ENCODE measurements at places on chromosomes 11 and 22.

DNA sequence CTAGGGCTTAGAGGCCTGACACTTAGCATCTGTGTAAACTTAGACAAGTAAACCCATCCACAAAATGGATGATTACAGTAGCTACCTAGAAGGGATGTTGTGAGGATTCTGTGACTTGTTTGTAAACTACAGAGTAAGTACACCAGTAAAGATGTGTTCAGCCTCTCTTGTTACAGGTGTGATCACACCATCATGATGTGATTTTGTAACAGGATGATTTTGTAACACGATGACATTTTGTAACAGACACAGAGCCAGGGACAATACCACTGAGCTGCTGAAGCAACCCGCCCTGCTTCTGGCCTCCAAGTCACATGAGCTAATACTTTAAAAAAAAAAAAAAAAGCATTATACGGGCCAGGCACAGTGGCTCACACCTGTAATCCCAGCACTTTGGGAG, 17.0 kb downstream of the FADD start:
- no peak for DNase-seq

DNA sequence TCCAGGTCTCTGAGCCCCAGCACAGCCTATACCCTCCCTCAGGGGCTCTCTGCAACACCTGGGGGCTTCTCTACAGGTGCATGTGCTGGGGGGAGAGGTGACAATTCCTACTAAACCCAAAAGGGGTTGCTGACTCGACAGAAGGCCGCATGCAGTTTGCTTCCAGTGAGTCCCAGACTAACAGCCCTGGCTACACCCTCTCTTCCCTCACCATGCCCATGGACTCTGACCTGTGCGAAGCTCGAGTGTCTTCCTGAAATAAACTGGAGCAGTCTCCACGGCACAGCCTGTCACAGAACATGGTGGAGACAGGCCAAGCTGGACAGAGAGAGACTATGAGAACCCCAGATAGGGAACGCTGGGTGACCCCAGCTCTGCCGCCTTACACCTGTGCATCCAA, 16.6 kb downstream of the PLEKHA7 start:
- DNase-seq = no peak

DNA sequence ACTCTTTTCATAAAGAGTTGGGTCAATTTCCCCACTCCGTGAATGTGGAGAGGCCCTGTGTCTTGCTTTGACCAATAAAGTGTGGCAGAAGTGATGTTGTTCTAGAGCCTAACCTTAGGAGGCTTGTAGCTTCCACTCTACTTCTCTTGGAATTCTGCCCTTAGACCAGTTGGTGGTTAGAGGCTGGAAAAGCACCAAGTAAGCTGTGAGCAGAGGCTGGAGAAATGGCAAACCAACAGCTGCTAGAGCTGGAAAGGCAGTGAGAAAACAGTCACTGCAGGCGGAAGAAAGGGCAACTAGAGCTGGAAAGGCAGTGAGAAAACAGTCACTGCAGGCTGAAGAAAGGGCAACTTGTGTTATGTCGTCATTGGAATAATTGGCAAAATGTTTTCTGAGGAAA, 29.8 kb upstream of the MSANTD2 start:
- no peak for DNase-seq

GRCh38 chr11:62902932-62903331, 18.2 kb downstream of the CHRM1 start:
- no peak for DNase-seq

GRCh38 chr22:25758316-25758715, 16.3 kb downstream of the MYO18B start:
- no peak for DNase-seq

GRCh38 chr11:131637469-131638175, 267.2 kb downstream of the NTM start:
- no peak for DNase-seq

GRCh38 chr11:109945626-109946321, 147.4 kb upstream of the ZC3H12C start:
- no peak for DNase-seq

GRCh38 chr11:96290031-96290430, 53.0 kb downstream of the MAML2 start:
- no peak for DNase-seq

- no peak for DNase-seq
Observed at GRCh38 chr11:86230179-86230804, 14.3 kb upstream of the EED start.

GRCh38 chr11:65528819-65529350, 4.0 kb downstream of the SCYL1 start:
- no peak for DNase-seq

- no peak for DNase-seq
Observed at GRCh38 chr11:75899806-75900205, 84.8 kb downstream of the UVRAG start.

GRCh38 chr11:6681949-6682348, 1.2 kb downstream of the MRPL17 start:
- no peak for DNase-seq

DNA sequence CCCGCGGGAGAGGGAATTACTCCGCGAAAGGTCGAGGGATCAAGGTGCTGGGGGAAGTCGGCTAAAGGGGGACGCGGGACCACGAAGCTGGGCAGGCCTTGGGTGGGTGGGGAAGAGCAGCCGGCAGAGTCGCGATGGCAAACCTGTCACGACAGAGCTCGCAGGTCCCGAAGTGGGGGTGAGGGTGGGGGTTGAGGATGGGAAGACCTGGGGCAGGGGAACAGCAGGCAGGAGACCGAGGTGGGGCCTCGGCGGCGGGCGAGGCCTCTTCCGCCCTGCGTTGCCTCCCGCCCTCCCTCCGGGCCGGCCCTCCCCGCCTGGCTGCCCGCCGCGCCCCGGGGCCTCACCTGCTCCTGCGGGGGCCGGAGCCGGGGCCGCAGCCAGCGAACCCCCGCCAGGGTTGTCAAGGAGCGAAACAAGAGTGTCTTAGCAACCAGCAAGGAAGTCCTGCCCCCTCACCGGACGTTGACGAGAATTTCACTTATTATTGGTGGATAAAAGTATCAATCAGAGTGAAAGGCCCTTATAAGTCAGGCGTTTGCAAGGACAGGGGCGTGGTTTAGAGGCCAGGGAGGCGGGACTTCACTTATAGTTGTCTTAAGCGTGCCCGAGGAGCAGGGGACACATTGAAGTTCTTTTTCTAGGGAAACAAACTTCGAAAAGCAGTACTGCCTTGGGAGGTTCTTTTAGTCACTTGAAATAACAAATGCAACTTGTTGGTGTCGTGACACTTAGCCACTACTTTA, at the start of gene DNAL4:
Gene DNAL4, minus strand, starts transcription at position 423 of the 746 bp plus-strand sequence. CDS start 11,412 bp downstream, outside the sequence.
- peak; percentile 98 for DNase-seq

GRCh38 chr11:78981153-78981552, 406.5 kb upstream of the NARS2 start:
- DNase-seq = no peak

- no peak for DNase-seq
Observed at GRCh38 chr11:94309757-94310156, 5.4 kb downstream of the IZUMO1R start.

DNA sequence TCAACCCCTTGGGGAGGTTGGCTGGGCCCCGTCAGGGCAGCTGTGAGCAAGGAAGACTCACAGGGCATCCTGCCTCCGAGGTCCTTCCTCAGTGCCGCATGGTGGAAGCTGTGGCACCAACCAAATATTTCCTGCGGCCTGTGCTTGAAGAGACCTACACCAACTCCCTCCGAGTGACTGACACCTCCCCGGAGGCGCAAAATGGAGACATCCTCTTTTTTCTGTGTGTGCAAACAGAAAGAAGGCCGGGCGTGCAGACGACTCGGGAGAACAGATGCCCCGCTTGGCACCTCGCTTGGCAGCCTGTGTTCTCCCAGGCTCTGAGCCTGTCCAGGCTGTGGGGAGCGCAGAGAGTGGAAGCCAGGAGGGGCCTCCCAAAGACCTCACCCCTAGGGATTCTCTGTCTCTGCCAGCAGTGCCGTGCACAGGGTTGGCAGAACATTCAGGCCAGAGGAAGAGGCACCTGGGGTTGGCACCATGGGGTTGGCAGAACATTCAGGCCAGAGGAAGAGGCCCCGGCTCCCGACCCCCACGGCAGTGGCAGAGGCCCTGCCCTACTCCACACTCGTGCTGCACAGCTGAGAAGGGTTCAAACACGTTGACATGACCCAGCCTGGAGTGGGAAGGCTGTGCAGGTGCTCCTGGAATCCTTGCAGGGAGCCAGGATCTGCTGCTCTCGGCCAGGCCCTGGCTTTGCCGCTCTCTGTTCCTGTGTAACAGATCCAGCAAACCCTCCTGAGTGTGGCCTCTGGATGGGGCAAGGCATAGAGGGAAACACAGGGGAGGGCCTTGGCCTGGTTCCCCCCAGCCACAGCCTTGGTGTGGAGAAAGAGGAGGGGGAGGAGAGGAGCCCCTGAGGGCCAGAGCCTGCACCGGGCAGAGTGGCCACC, 805.5 kb downstream of the BRD1 start:
- no peak for DNase-seq

- no peak for DNase-seq
Observed at GRCh38 chr22:46678785-46679700, 58.9 kb downstream of the GRAMD4 start.

DNA sequence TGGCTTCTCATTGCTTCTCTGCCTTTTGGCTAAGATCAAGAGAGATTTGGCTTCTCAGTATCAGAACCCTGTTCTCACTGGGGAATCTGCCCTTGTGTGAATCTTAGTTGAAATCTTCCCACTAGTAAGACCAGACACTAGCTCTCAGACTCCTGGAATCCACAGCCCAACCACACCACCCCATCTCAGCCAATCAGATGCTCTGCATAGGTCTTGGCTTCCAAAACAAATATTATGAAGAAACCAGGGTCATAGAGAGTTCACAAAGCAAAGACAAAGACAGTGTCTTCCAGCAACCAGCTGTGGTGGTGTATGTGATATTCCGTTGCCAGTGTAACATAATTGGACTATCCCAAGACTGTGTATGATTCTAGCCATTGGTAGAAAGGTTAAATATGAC, 5.4 kb downstream of the OR8B12 start:
- no peak for DNase-seq

DNA sequence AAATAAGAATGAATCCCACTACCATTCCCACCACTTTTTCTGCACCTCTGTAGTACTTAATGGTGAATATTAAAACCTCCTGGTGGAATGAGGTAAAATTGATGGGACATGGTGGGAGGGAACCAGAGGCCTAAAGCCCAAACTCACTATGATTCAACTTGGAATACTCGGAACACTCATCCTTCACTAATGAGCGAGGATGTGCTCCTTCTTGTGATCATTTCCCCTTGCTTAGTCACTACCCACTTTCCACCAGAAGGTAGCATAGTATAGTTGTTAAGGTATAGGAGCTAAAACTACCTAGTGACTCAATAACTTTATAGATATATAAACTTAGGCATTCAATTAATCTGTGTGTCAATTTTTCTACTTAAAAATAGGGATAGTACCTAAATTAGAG, 728.9 kb downstream of the OPCML start:
- no peak for DNase-seq

DNA sequence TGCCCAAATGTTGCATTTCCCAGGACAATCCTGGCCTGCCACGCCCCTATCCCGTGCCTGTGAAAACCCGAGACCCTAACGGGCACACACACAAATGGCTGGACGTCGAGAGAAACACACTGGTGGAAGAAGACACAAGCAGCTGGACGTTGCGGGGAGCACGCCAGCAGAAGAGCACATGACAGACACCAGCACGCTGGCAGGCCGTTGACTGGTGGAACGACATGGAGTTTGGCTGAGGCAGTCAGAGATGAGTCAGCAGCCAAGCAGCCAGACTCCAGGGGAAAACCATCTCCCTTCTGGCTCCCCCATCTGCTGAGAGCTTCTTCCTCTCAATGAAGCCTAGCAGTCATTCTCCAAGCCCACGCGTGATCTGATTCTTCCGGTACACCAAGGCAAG, 606.7 kb upstream of the LRRC4C start:
- peak; percentile 59 for DNase-seq

- DNase-seq = no peak
Observed at GRCh38 chr11:28038775-28039174, 69.2 kb downstream of the KIF18A start.

DNA sequence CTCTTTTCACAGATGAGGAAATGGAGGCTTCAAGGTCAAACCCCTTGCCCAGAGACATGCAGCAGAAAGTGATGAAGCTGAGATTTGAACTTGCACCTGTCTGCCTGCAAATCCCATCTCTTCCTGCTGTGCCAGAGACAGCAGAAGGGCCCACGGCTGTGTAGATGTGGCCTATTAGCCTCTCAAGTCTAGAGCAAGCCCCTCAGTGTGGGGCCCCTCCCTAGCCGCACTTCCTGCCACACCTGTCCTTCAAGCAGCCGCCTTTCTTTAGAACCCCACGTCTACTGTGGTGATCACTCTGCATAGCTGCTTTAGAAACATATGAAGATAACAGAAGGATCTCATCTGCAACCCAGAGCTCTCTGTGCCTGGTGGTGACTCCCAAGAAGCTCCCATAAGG, 41.2 kb upstream of the JAM3 start:
- DNase-seq = no peak

DNA sequence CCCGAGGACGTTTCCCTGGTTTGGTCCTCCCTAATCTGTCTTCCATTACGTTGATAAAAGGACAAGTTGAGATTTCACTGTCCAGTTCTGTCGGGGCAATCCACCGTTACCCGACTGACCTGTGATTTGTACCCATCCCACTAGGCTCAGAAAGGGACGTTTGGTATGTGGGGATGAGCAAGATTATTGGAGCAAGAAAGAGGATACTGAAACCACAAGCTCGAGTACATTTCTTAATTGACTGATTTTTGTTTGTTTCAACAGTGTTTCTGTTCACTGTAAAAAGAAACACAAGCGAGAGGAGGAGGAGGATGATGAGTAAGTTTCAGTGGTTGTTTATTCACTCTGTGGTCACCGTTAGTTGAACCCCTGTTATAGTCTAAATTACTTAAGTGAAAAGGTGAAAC, 969 bp downstream of the CCDC117 start:
- no peak for DNase-seq

- no peak for DNase-seq
Observed at GRCh38 chr22:29313126-29313575, 2.3 kb downstream of the RASL10A start.

- DNase-seq = no peak
Observed at GRCh38 chr11:104655066-104655465, 243.2 kb downstream of the CASP12 start.

GRCh38 chr11:61516675-61517572, 8.4 kb downstream of the LRRC10B start:
- no peak for DNase-seq

DNA sequence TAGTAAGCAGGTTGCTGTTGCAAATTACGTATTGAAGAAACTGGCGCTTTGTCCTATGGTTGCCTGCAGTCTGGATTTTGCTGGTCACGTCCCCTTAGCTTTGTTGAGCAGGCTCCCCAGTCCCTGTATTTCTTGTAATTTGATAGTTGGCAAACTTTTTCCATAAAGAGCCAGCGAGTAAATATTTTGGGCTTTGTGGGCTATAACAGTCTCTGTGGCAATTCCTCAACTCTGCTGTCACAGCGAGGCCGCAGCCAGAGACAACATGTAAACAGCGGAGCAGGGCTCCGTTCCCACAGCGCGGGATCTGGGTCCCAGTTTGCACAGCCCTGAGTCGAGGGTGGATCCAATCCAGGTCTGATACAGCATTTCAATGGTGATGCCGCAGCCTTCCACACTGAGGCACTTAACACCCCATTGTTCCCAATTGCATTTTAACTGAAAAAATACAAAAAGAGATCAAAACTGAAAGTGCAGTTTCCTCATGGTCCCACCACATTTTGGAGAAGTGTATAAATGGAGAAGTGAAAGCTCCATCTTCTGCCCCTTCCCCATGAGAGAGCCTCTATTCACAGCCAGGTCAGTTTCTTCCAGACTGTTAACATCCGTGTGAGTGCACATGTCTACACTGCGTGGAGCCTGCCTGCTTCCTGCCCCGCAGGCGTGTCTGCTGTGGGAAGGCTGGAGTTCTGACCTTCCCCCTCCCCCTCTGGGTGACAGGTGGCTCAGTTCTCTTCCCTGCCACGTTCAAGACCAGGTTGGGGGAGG, 89.1 kb downstream of the RPS6KA4 start:
- DNase-seq = peak; percentile 79

- DNase-seq = peak; percentile 42
Observed at GRCh38 chr11:14065141-14065540, 102.6 kb downstream of the SPON1 start.

All from Ammon's horn (tissue), 1 donor.